ENCODE measurements at places on chromosomes 2 and 18.
A peak's percentile ranks its signal among the peaks of the same experiment; 100 is the strongest.

DNA sequence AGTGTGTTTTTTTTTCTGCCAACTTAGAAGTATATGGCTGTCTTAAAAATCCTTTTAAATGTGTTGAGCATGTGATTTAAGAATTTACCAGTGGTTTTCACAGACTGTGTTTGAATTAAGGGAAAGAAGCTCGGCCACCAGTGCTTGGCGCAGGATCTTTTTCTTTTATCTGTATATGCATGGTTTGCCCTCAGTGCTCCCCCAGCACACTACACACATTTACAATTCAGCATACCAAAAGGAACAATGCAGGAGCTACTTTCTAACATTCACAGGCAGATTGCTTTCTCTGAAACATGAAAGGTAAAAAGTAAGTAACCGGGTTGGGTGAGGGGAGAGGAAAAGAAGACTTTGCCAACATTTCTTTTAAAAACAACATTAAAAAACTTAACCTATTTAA lies 3.9 kb downstream of the SALL3 start:
- DNase-seq, result no peak

DNA sequence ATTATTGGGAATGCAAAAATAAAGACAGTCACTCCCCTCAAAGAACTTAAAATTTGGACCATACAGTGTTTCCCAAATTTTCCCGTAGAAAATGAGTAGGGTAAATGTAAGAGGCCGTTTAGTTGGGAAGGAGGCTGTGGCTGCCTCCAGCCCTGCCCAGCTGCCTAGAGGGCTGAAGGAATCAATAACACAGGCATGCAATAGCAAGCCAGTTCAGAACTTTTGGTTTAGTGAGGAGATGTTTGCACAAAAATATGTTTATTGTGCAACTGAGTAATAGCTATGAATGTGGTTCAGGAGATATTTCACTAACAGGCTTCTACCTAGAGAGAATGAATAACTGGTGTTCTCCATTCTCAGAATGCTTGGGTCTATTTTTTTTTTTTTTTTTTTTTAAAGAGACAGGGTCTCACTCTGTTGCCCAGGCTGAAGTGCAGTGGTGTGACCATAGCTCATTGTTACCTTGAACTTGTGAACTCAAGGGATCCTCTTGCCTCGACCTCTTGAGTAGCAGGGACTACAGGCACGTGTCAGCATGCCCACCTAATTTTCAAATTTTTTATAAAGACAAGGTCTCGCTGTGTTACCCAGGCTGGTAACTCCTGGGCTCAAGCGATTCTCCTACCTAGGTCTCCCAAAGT lies 23.6 kb downstream of the UGP2 start:
- peak; percentile 30 for DNase-seq

GRCh38 chr18:23941791-23942190 lies 72.8 kb upstream of the TTC39C start:
- DNase-seq, result no peak

DNA sequence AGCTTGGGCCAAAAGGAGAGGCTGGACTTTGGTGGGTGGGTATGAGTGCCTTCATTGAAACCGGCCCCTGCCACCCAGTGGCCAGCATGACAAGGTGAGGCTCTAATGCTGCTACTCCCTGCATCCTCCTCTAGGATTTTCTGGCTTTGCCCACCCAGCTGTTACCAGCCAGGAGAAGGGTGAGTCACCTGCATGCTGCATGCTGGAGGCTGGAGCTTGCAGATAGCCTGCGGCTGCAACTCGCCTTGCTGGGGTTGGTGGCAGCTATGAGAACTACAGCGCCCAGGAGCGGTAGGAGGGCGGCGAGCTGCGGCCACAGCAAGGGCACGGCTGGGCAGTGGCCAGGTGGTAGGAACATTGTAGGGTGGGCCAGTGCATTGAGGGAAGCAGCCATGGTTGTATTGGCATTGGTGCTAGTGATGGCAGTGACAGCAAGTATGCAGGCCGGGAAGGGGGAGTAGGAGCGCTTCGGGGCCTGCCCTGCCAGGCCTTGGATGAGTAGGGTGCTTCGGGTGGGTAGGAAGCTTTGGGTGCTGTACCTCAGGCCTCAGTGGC lies 75.4 kb upstream of the SLC35G4 start:
- DNase-seq, result no peak

DNA sequence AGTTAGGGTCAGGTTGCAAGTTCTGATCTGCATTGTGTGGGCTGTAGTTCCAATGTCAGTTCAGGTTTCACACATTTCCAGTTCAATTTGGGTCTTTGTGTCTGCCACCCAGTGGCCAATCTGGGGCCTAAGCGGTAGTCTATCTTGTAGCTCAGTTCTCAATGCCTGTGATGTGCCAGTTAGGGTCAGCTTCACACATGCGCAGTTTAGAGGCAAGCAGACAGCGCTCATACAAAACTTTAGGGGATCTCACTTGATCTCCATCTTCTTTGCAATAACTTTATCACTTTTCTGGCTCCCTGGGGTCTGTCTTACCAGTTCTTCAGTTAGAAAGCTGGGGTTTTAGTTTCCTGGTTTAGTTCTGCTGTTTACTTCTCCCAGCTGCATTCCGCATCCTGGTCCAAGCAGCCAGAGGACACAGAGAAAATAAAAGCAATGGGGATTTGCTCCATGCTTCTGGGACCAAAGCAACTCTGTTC lies 11.0 kb upstream of the ZNF24 start:
- DNase-seq, result peak; percentile 84

GRCh38 chr2:65031341-65032018 lies 24.7 kb upstream of the CEP68 start:
- no peak for DNase-seq

GRCh38 chr2:111946294-111947114 lies 48.1 kb downstream of the MERTK start:
- peak; percentile 71 for DNase-seq

- DNase-seq, result no peak
These were observed at the start of gene KHK for GRCh38 chr2:27086724-27087593. Gene KHK (plus strand): TSS chr2:27086772. CDS start chr2:27087260, 488 bp downstream.

All from fibroblast of skin of scalp (primary cell).